ENCODE measurements at places on chromosomes 2 and 18. TPM values are rescaled to one million over a fixed set of nuclear protein-coding genes. Genes with fewer than 3 reads are reported as not detected.

ALK gene
- not detected for total RNA-seq

SCG2 gene
- total RNA-seq: 0.08 TPM

CLEC4F gene
- not detected for total RNA-seq

IL1B gene
- total RNA-seq: 0.13 TPM

ETAA1 gene
- 16.9 TPM for total RNA-seq

DCDC2C gene
- not detected for total RNA-seq

USP40 gene
- total RNA-seq: 46.9 TPM
